ELR (cell line): ENCODE measurements at places on chromosomes 16 and 17.

GRCh38 chr17:3030096-3030495 is 33.3 kb downstream of the OR1D5 start:
- DNase-seq: peak; percentile 65

- no peak for DNase-seq
These were observed 269.0 kb upstream of the CCL2 start for GRCh38 chr17:33986088-33986487.

DNA sequence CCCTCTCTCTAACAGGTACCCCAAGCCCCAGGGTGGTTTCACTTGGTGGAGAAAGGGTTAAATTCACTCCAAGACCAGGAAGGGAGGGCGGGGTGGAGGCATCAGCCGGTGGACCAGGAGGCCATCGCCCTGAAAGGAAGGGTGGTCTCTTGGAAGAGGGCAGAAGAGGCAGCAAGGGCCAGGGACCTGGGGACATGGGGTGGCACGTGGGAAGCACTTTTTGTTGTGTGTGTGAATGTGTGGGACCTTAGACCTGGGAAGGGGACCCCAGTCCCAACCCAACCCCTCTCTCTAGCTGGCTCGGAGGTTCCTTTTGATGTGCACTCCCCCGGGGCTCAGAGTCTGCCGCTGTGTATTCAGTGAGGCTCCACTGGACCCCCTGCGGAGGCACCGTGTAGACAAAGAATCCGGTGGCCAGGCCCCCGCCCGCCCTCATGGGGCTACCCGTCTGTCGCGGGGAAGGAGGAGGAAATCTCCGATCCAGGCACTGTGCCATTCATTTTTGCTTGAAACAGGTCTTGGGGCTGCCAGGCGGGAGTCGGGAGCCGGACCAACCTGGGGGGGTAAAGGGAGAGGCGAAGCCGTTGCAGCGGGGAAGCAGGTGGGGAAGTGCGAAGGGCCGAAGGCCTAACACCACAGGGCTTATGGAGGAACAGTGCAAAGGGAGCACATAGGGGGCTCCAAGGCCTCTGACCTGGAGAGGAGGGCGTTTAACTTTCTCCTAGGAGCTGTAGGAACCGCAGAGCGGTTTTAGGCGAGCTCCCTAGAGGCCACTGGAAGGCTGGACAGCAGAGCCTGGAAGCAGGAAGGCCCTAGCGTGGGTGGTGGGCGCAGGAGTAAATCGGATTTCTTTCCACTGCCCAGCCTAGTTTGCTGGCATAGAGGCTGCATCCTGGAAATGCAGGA is 3.2 kb upstream of the WNT3 start:
- DNase-seq: no peak

DNA sequence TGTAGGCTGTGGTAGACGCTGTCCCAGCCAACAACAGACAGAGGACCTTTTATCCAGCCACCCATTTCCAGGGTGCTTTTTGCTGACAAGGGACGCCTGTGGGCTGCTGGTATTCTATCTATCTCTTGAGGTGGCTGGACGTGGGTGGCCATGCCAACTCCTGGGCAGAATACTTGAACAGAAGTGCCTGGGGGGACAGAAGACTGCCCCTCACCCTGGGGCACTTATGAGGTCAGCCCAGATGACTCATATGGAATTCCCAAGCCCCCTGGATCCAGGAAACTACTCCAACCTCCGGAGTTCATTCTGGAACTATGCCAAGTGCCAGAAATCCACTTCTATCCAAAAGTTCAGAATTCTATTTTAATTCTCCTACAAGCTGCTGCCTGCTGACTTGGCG is 61.3 kb downstream of the CDRT4 start:
- DNase-seq: peak; percentile 39

DNA sequence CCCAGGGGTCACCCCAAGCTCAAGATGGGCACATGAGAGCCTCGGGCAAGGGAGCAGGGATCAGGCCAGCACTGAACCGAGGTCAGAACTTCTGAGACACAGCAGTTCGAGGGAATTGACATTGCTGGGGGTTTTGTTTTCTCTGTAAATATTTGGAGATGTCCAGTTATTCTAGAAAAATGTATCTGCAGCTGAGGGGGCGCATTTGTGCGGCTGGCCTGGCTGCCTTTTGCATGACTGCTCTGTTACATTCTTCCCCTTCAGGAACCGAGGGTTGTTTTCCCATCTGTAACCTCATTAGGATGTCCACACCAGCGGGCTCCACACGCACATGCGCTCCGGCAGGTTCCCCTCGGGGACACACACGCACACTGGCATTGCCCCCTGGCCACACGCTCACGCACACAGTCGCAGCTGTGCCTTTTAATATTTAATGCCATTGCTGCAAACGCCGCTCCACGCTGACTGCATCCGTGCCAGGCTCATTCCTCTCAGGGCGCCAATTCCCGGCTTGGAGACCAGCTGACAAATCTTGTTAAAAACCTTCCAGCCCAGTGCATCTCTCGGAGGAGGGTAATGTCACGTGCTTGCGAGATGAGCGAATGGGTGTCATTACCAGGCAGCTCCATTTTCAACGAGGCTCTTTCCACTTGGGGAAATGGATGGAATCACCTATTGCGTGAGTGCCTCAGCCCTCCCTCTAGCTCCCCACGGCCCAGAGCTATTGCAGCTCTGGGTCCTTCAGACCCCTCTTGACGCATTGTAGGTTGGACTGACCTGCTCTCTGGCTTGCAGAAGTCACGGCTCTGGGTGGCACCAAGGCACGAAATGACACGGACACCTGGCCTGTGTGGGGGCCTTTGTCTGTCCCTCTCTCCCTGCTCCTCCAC is 13.1 kb downstream of the CCR7 start:
- peak; percentile 92 for DNase-seq

GRCh38 chr17:56694825-56695224 is 101.3 kb downstream of the NOG start:
- no peak for DNase-seq

- DNase-seq: peak; percentile 99
These were observed 28.2 kb upstream of the KPNB1 start for GRCh38 chr17:47621293-47622179.

DNA sequence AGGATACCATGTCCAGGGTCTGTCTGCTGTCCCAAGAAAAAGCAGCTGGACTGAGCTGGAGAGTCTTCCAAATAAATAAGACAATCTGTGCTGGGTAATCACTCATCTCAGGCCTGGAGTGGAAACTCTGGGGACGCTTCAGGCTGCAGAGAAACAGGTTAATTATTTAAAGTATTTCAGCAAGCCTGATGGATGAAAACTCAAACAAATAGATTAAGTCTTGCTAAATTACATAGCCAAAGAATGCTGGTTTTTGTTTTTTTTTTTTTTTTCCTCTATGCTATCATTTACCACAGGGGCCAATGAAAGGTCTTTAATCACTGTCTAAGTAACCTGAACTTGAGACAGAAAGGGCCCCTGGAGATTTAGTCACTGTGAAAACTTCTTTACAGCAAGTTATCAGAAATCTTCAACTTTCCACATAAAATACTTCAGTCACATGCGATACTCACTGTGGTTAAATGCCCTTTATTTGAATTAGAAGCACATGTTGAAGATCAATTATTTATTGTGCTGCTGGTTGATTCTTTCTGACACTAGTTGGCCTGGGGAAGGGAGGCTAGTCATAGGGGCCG is 31.0 kb upstream of the KCNJ2 start:
- DNase-seq: peak; percentile 19

GRCh38 chr17:35214192-35214591 is 20.0 kb upstream of the SLC35G3 start:
- DNase-seq: no peak

DNA sequence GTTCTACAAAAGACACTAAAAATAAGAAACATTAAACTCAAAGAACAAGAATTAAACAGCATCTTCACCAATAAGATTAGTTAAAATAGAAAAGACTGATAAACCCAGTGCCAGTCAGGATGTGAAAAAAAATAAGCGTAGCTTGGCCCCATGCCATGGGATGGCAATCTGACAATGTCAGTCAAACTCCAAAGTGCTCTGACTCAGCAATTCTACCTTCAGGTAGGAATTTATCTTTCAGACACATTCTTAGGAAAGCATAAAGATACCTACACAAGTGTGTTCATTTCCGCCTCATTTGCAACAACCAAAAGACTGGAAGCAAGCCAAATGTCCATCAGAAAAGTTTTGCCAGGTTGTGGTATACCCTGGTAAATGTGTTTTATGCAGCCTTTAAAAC is 9.1 kb upstream of the MPO start:
- no peak for DNase-seq

DNA sequence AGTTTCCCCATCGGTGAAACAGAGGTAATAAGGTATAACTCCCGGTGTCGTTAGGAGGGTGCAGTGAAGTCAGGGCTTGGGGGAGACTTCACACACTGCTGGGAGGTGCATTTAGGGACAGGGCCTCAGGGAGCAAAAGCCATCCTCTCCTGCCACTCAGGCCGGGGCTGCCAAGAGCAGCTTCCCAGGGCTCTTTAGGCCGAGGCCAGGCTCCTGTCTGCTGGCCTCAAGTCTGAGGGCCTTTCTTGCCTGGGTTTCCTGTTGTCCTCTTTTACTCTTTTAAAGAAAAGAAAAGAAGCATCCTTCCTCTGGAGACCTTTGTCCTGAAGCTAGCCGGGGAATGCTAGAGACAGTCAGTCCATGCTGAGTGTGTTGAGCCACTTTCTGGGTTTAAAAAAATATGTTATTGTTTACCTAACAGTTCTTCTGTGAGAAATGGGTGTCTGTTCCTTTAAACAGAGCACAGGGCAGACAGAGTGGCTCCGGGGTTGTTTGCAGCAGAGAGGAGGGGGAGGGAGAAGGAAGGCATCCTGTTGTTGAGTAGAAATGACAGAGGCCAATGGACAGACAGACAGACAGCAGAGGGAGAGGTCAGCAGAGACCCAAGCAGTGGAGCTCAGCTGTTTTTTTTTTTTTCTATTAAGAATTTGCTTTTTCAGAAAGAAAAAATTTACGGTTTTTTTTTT is 79.1 kb downstream of the C17orf67 start:
- DNase-seq: peak; percentile 82

- no peak for DNase-seq
These were observed 35.8 kb downstream of the NF1 start for GRCh38 chr17:31130286-31131224.

- no peak for DNase-seq
These were observed 2.8 kb upstream of the SOCS1 start for GRCh38 chr16:11258553-11259492.

DNA sequence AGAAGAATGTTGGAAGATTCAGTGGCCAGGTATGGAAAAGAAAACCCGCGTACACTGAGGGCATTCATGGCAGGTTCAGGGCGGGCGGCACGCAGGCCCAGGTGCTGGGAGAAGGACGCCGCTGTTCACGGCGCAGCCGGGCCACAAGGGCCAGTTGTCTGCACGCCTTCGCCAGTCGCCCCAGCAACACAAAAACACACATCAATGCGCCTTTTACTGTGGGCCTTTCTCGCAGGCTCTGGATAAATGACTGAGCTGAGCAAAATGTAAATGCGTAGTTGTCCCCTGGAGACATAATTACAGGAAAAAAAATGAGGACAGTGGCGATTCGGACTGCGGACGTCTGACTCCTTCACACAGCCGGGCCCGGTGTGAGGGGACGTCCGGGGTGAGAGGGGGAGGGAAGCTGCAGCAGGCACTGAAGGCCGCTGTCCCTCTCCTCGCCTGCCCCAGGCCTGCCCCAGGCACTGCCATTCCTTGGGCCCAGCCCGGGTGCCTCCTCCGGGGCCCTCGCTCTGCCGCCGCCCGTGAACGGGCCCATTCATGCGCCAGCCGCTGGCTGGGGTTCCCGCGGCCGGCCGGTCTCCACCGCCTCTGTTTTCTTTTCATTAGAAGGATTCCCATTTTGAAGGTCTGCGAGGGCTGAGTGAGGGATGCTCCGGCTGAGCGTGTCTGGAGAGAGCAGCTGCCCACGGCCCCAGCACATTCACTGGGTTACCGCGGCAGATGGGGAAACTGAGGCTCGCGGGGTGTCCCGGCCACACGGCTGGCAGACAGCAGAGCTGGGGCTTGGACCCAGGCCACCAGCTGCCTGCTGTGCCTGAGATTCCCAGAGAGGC is 6.5 kb upstream of the ZNF469 start:
- DNase-seq: no peak

GRCh38 chr16:51407199-51407598 is 256.1 kb upstream of the SALL1 start:
- no peak for DNase-seq

DNA sequence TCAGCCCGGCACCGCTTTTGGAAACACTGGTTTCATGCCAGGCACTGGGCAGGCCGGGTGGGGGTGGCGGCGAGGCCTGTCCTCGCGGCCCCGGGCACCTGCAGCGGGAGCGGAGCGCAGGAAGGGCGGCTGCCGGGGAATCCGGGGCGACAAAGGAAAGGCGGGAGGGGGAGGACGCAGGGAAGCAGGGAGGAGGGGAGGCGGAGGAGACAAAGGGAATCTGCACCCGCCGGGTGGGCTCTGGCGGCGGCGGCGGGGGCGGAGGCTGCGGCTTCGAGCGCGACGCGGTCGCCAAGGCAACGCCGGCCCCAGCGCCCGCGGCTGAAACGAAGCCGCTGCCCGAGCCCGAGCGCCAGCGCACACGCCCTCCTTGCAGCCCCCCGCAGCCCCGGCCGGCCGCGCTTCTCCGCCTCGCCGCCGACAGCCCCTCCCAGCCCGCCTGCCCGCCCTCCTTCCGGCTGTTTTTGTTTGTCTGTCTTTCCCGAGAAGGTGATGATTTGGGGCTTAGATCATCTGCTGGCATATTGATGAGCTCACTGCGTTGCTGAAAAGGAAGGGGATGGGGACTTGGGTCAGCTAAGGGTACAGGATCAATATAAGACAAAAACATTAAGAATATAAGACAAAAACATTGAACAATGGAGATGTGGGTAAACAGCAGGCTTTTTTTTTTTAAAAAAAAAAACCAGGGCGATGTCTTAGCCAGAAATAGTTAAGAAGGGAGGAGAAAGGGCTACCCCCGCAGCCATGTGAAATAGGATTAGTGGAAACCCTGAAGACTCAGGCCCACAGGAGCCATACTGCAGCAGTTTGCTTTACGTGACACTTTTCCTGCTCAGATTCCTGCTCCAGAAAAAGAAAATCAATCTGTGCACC is 32.7 kb downstream of the CDK5R1 start:
- peak; percentile 75 for DNase-seq

GRCh38 chr17:7932483-7932891 is 481 bp downstream of the CNTROB start:
- DNase-seq: peak; percentile 57

DNA sequence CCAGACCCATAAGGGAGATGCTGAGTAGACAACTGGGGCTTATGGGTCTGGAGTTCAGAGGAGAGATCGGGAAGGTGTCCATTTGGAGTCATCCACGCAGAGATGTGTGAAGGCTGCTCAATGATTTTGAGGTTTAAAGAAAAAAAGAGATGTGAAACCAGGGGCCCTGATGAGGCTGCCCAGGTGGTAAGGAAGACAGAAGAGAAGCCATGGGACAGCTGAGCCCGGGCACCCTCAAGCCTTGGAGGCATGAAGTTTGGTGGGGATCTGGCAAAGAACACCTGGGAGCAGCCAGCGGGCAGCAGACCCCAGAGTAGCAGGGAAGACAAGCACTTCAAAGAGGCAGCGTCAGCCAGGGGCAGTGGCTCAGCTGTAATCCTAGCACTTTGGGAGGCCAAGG is 20.8 kb upstream of the MYO15B start:
- DNase-seq: no peak
